Right atrium auricular region (tissue), 2 donors: ENCODE measurements at places on chromosomes 11 and 22. TPM values are rescaled to one million over a fixed set of nuclear protein-coding genes. Genes with fewer than 3 reads are reported as not detected.

DNA sequence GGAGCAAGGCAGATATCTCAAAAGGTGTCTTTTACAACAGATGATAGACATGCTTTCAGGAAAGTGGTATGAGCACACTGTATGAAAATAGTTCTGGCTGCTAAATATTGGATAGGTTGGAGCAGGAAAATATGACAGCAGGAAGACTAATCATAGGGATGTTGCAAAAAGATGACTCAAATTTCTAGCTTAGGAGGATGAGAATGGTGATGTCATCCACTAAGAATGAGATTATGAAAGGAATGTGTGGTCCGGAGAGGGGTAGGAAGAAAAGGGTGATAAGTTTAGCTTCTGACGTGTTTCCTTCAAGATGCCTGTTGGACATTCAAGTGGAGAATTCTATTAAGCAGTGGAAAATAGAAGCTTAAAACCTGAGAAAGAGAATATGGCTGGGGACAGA lies 46.4 kb downstream of the RCN1 start:
- no peaks in the 10 kb centered on the region for H3K36me3 ChIP-seq
- H3K27me3 ChIP-seq = no peaks in the 10 kb centered on the region
- no peaks in the 10 kb centered on the region for H3K4me1 ChIP-seq
- DNase-seq = no peak
- H3K4me3 ChIP-seq = no peak overlapping the region

DNA sequence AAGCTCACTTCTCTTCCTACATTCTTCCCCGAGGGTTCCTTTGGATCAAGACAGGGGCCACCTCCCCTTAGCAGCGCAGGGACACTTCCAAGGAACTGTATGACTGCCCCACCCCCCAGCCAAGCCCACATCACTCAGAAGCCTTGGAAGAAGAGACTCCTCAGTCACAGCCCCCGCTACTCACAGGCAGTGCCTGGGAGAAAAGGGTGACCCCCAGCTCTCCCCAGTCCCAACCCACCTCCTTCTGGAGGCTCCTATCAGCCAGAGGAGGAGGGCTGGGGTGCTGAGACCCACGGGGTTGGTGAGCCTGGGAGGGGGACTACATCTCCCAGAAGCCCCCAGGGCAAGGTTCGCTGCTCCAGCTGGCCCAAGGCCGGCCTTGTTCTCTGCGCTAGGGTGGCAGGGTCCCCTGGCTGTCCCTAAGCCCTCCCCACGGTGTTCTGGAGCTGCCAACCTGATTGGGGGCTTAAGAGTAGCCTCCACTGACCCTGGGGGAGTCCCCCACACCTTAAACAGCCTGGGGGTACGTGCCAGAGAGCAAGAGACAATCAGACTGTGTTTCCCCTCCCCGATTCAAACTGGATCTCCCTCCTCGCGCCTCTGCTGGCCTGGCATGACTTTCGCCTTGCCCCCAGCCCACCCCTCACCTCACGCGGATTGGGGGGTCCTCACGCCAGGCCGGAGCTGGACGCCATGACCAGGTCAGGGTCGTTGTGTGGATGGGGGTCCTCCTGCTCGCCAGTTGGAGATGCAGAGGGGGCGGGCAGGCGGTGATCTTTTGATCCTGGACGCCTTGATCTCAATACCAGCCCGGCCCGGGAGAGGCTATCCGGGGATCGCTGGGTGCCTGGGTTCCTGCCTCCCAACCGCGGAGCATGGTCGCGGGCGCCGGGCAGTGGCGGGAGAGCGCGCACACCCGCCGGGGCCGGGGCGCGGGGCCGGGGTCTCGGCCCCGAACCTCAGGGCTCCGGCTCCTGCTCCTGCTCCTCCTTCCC lies 838 bp downstream of the BCL9L start:
- H3K27ac ChIP-seq = peak overlapping the region; percentile 98
- H3K36me3 ChIP-seq = no peaks in the 10 kb centered on the region
- peak overlapping the region; percentile 97 for H3K4me3 ChIP-seq

Gene MMP12
- not detected for total RNA-seq

Gene JAML
- 2.2 TPM for total RNA-seq

Gene GRAP2
- total RNA-seq = 1.3 TPM

Gene KCNC1
- not detected for total RNA-seq
